ENCODE measurements at places on chromosomes 13 and 19. TPM values are rescaled to one million over a fixed set of nuclear protein-coding genes. Genes with fewer than 3 reads are reported as not detected.

Gene PHF11
- 68.8 TPM for polyA plus RNA-seq

Gene ZNF317
- polyA plus RNA-seq: 17.3 TPM

DNA sequence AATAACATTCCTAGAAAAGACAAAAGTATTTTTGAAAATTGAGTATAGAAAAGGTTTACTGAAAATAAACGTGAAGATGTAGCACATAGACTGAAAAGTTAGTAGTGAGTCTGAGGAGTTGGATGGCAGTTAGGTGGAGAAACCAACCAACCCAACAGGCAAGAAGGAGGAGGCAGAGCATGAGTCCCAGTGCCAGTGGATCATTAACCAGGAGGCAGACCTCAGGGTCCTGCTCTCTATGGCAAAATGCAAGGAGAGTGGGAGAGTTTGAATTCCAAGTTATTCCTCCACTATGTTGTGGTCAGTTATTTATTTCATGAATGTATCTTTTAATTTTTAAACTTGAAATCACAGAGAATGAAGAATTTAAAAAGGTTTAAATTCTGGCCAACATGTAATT is 446.4 kb downstream of the GPC6 start:
- no peaks in the 10 kb centered on the region for H3K27me3 ChIP-seq
- DNase-seq: no peak
- H3K4me1 ChIP-seq: no peaks in the 10 kb centered on the region
- H3K4me3 ChIP-seq: no peak overlapping the region
- no peak overlapping the region for H3K27ac ChIP-seq

DNA sequence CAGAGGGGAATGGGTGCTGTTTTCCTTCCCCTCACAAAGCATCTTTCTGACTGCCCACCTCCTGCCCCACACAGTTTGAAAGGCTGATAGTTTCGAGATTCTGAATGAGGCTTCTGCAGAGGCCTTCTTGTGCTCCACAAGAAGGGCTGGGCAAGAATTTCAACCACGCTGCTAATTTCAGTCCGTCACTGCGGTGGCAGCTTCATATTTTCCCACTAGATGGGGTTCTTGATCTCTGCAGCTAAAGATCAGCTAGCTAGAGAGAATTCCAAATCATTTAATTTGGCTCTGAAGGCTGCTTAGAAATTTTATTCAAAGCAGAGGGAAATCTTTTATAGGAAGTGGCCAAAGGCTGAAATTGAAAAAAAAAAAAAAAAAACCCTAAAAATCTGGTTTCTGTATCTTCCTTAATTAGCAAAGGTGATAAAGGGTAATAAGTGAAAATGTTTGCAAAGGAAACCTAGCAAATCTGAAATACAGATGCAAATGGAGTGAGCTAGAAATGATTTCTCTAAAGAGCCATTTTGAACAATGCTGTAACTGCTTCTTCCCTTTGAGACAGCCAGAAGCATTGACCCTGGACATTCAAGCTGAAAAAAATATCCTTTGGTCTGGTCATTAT is 38.0 kb upstream of the C13orf42 start:
- no peak overlapping the region for H3K4me3 ChIP-seq
- no peak overlapping the region for H3K27ac ChIP-seq
- no peak for DNase-seq
- no peaks in the 10 kb centered on the region for H3K36me3 ChIP-seq
- H3K27me3 ChIP-seq: no peaks in the 10 kb centered on the region
- no peaks in the 10 kb centered on the region for H3K4me1 ChIP-seq

- no peak overlapping the region for H3K27ac ChIP-seq
- no peak overlapping the region for H3K4me3 ChIP-seq
- H3K27me3 ChIP-seq: peaks cover 47% of the 10 kb centered on the region
- no peak for DNase-seq
These were observed 2.3 kb upstream of the FBN3 start for GRCh38 chr19:8151767-8152035.

DNA sequence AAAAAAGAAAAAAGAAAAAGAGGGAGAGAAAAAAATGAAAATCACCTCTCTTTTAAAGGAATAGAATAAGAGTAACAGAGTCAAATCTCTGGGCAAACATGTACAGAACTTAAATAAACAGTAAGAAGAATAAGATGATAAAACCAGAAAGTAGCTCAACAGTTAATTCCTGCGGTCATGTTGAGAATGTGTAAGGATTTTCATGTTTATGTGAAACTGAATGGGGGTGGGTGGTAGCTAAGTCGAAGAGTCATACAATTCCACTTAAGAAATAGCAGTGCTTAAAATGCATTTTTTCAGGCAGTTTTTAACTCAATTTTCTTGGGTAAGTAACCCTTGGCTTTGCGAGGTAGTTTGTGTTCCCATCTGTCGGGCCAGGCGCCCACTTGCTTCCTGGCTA is 60.9 kb downstream of the PEX11G start:
- no peak overlapping the region for H3K4me3 ChIP-seq
- DNase-seq: no peak
- H3K27me3 ChIP-seq: no peaks in the 10 kb centered on the region
- H3K36me3 ChIP-seq: peaks cover 87% of the 10 kb centered on the region

DNA sequence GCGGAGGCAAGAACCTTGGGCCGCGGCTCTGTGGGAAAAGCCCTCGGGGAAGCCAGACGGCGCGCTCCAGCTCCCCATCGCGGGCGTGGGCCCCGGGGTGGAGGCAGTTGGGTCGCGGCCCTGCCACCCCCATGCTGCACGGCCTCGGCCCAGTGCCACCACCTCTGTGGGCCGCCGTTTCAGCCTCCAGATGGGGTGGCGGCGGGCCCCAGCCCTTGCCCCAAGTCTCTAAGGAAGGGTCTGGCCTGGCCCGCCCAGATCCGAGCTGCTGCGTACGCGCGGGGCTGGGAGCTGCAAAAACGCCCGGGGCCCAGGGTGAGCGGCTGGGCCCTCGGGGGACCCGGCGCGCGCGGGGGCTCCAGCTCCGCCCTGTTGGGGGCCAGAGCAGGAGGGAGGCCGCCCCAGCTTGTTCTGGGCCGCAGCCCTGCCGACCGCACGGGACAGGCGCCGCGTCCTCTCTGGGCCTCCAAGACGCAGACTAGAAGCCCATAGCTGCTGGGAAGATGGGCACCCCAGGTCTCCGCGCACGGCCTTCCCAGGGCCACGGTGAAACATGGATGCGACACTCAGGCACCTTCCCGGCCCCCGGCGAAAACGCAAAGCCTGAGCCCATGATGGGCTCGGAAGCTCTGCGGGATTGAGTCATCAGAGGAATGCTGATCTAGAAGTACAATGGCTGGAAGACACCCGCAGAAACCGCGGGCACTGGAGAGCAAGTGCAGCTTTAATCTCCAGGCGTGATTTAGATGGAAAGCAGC is 110.1 kb downstream of the KCTD15 start:
- no peak overlapping the region for H3K27ac ChIP-seq
- no peak for DNase-seq
- no peak overlapping the region for H3K4me3 ChIP-seq
- H3K4me1 ChIP-seq: no peaks in the 10 kb centered on the region

GRCh38 chr13:32150794-32151193 is 119.2 kb downstream of the FRY start:
- DNase-seq: no peak
- H3K27ac ChIP-seq: no peak overlapping the region
- no peaks in the 10 kb centered on the region for H3K27me3 ChIP-seq
- H3K4me3 ChIP-seq: no peak overlapping the region
- H3K36me3 ChIP-seq: peaks cover 76% of the 10 kb centered on the region

GRCh38 chr13:75480671-75481175 is 1.2 kb downstream of the TBC1D4 start:
- H3K4me3 ChIP-seq: peak overlapping the region; percentile 95
- H3K4me1 ChIP-seq: peaks cover 34% of the 10 kb centered on the region
- peaks cover 20% of the 10 kb centered on the region for H3K27me3 ChIP-seq
- no peaks in the 10 kb centered on the region for H3K36me3 ChIP-seq
- H3K27ac ChIP-seq: no peak overlapping the region
- DNase-seq: peak; percentile 10

Gene COL5A3
- polyA plus RNA-seq: not detected

GRCh38 chr19:21694171-21694906 is 73.0 kb downstream of the ZNF100 start:
- H3K4me3 ChIP-seq: no peak overlapping the region
- no peaks in the 10 kb centered on the region for H3K36me3 ChIP-seq
- DNase-seq: no peak
- no peaks in the 10 kb centered on the region for H3K27me3 ChIP-seq
- no peak overlapping the region for H3K27ac ChIP-seq
- no peaks in the 10 kb centered on the region for H3K4me1 ChIP-seq

Gene TMC4
- polyA plus RNA-seq: 2.5 TPM

GRCh38 chr19:18491995-18492953 is 29.6 kb downstream of the ELL start:
- no peak overlapping the region for H3K4me3 ChIP-seq
- H3K27ac ChIP-seq: no peak overlapping the region
- no peak for DNase-seq
- H3K27me3 ChIP-seq: no peaks in the 10 kb centered on the region

Gene SBK2
- polyA plus RNA-seq: not detected

DNA sequence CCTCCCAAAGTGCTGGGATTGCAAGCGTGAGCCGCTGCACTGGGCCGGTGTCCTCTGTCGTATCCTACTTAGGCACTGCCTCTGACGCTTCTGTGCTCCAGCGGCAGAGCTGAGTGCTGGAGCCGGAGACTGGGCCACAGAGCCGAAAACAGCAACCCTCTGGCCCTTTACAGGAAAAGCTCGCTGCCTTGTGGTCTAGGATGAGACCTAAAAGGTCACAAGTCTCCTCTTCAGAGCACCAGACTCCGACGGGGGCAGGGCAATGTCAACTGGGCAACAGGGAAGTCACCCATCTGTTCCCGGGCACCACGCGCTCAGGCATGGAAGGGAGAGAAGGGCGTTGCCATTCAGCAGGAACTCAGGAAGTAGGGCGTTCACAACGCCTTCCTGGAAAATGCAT is 91.7 kb downstream of the GADD45B start:
- DNase-seq: peak; percentile 39
- H3K27me3 ChIP-seq: no peaks in the 10 kb centered on the region
- peak overlapping the region; percentile 5 for H3K27ac ChIP-seq

Gene LILRA1
- 136 TPM for polyA plus RNA-seq

DNA sequence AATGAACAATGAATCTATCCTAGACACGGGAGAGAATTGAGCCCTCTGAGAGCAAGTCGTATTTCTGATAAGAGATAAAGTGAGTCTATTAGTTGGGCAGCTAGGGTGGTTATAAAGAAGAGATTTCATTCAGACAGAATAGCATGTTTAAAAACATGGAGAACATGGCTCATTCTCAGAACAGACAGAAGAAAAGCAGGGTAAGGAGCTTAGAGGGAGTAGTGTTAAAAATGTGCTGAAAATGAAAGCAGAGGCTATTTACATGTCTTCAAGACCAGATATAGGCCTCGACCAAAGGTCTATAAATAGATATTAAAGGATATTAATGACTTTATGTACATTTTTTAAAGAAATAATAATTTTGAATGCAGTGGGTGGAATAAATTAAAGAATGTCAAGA is 149.5 kb downstream of the SLITRK1 start:
- no peaks in the 10 kb centered on the region for H3K36me3 ChIP-seq
- DNase-seq: no peak
- H3K27me3 ChIP-seq: no peaks in the 10 kb centered on the region
- no peak overlapping the region for H3K4me3 ChIP-seq

DNA sequence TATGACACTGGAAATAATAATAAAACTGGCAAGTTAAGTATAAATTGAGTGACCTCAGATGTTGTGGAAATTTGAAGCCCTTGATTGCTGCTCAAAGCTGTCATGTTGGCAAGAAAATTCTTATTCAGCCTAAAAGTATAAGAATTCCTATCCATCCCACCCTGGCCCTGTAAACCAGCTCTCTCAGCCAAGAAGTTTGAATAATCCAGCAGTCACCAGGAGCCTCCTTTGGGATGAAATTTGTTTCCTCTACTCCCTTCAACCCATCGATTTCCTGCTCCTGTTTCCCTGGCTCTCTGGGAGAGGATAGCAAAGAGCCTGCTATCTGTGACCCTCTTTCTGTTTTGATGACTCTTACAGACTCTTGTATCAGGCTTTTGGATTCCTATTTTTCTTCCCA is 169.3 kb downstream of the LHFPL6 start:
- no peaks in the 10 kb centered on the region for H3K4me1 ChIP-seq
- no peaks in the 10 kb centered on the region for H3K27me3 ChIP-seq
- no peaks in the 10 kb centered on the region for H3K36me3 ChIP-seq
- no peak overlapping the region for H3K4me3 ChIP-seq

DNA sequence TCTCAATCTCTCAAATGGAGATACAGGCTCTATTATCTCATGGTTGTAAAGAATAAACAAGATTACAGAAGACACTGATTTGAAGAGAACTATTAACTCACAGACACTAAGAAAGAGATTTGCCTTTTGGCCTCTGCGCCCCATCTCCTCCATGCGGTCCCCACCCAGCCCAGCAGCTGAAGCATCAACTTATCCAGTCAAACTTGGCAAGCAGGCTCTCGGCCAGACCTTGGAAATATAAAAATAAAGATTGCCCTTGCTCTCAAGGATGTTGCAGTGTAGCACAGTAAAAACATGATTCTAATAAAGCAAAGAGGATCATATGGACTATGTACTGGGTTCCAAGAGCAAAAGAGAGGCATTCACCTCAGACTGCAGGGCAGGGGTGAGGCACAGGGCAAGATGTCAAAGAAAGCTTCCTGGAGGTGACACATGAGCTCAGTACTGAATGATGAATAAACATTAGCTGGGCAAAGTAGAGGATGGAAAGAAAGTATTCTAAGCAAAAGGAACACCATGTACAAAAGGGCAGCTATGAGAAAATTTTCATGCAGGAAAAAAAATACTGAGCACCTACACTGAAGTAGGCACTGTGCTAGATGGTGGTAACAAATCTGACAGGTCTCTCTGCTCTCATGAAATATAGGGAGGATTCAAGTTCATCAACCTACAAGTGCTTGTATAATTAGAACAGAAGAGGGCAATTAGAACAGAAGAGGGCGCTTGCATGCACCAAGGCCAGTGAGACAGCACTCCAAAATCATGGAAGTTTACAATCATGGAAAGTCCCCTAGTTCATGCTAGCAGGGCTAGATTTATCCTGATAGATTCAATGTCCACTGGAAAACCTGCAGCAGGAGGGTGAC is 85.0 kb downstream of the SACS start:
- H3K27me3 ChIP-seq: no peaks in the 10 kb centered on the region
- no peak for DNase-seq
- H3K27ac ChIP-seq: no peak overlapping the region

Gene IL4I1
- 7.6 TPM for polyA plus RNA-seq

- no peak overlapping the region for H3K27ac ChIP-seq
- H3K27me3 ChIP-seq: no peaks in the 10 kb centered on the region
These were observed 23.9 kb upstream of the CXCL17 start for GRCh38 chr19:42466521-42467182.

Gene SACS
- polyA plus RNA-seq: 2.7 TPM

- peak overlapping the region; percentile 53 for H3K27ac ChIP-seq
- no peaks in the 10 kb centered on the region for H3K36me3 ChIP-seq
- H3K4me3 ChIP-seq: peak overlapping the region; percentile 77
- DNase-seq: peak; percentile 64
- peaks cover 16% of the 10 kb centered on the region for H3K4me1 ChIP-seq
These were observed 471 bp upstream of the INSR start for GRCh38 chr19:7294558-7295212.

Gene ONECUT3
- polyA plus RNA-seq: not detected

GRCh38 chr13:102960959-102961358 is 105.3 kb downstream of the SLC10A2 start:
- DNase-seq: no peak
- no peaks in the 10 kb centered on the region for H3K27me3 ChIP-seq
- no peaks in the 10 kb centered on the region for H3K36me3 ChIP-seq
- no peak overlapping the region for H3K27ac ChIP-seq
- H3K4me3 ChIP-seq: no peak overlapping the region

- no peaks in the 10 kb centered on the region for H3K27me3 ChIP-seq
- H3K4me1 ChIP-seq: no peaks in the 10 kb centered on the region
- no peaks in the 10 kb centered on the region for H3K36me3 ChIP-seq
- no peak overlapping the region for H3K4me3 ChIP-seq
These were observed 176.0 kb downstream of the CACNA1A start for GRCh38 chr19:13330285-13330684.

GRCh38 chr13:70755456-70755855 is 647.2 kb upstream of the KLHL1 start:
- no peak overlapping the region for H3K4me3 ChIP-seq
- no peaks in the 10 kb centered on the region for H3K27me3 ChIP-seq
- no peaks in the 10 kb centered on the region for H3K36me3 ChIP-seq
